GM12891 (cell line): ENCODE measurements at places on chromosomes 6 and 20.

DNA sequence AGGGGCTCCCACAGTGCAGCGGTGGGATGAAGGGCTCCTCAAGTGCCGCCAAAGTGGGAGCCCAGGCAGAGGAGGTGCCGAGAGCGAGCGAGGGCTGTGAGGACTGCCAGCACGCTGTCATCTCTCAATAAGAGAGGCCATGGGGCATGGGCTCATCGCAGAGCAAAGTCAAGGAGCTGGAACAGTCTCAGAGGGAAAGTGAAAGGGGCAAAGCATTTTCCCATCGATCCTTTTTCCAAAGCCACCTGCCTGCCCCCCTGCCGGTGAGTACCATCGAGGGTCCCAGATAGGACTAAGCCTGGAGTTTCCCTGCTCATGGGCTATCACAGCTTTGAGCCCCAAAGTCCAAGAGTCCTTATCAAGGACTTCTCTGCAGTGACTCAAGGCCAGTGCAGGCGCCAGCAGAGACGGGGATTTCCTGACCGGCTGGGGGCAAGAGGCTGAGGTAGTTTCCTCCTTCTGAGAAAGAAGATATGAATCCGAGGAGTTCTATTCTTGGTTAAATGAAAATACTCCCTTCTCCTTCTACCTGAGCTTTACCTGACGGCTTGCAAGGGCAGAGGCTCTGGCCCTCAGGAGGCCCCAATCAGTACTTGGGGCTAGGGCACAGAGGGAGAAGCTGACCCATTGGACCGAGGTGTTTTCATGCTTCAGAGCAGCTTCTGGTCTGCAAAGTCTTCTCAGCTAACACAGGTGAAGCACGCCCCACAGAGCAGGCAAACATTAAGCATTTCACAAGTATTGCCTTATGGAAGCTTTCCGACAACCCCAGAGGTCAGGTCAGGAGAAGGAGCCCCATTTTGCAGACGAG, 22.6 kb downstream of the ETV7 start:
- peak; percentile 54 for DNase-seq

DNA sequence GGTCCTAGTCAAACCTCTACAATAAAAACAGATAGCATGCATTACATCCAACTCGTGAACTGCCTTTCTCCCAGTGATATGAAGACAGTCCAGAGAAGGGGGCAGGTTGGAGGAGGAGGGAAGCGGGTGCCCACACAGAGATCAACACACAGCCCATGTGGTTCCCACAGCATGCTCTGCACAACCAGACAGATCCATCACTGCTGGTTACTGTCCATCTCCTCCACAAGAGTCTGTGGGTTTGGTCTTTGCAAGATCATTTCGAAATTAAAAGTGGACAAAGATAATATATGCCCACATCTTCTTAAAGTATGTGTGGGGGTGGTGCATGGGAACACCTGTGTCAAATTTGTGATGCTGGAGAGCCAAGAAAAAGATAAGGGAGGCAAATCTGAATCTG, 215.5 kb downstream of the GMDS start:
- DNase-seq: no peak

- DNase-seq: no peak
Observed at GRCh38 chr6:113829696-113830045, 27.5 kb upstream of the MARCKS start.

- no peak for DNase-seq
Observed at GRCh38 chr6:110512991-110513390, 36.6 kb upstream of the SLC22A16 start.
